ENCODE measurements at places on chromosomes 12 and 14.

DNA sequence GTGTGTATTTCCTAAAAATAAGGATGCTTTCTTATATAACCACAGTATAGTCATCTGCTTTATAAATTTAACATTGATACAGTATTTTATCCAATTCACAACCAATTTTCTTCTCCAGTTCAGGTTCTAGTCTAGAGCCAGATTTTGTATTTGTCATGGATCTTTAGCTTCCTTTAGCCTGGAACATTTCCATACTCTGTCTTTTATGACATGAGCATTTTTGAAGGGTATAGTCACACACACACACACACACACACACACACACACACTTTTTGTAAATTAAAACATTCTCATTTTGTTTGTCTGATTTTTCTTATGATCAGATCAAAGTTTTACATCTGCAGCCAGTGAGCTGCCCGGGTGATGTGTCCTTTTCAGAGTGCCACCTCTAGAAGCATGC lies 25.4 kb downstream of the CGRRF1 start:
- DNase-seq: no peak

DNA sequence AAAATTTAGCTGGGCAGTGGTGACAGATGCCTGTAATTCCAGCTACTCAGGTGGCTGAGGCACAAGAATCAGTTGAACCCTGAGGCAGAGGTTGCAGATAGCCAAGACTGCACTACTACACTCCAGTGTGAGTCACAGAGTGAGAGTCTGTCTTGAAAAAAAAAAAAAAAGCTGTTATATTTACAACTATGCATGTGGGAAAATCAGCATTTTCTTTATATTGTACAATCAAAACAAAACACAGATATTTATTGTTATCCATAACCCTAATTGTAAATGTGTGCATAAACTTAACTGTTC lies 12.5 kb downstream of the C1R start:
- DNase-seq: no peak

DNA sequence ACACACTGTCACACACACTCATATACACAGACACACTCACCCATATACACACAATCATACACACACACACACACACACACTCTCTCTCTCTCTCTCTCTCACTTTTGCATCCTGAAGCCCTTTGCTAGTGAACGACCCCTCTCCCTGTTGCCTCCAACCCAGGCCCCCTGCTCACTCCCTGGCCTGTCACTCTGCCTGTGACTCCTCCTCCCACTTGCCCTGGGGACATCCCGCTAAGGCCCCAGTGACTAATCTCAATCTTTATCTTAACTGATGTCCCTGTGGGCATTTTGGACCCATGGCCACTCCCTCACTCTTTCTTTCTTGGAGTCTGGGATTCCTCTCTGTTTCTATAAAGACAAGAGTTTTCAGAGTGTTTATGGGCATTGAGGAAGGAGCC lies 10.9 kb upstream of the DLK1 start:
- no peak for DNase-seq

DNA sequence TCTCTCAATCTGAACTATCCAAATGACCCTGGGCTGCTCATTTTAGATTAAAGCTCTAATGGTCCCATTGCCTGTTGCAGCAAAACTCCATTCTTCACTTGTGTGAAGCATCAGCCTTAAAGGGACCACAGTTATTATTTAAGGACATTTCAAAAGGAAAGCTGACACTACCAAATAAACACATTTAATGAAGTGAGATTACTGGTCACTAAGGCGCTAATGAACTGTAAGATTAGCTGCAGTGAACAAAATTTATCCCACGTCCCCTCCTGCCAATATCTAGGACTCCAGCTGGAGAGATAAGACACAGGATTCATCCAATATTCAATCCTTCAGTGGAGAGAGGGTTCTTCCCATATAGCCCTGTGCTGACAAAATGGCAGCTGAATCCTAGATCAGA lies 1029.2 kb upstream of the SEL1L start:
- no peak for DNase-seq

GRCh38 chr12:21849878-21850277 lies 75.4 kb upstream of the KCNJ8 start:
- DNase-seq: no peak

GRCh38 chr14:38124506-38124905 lies 83.2 kb upstream of the SSTR1 start:
- no peak for DNase-seq

DNA sequence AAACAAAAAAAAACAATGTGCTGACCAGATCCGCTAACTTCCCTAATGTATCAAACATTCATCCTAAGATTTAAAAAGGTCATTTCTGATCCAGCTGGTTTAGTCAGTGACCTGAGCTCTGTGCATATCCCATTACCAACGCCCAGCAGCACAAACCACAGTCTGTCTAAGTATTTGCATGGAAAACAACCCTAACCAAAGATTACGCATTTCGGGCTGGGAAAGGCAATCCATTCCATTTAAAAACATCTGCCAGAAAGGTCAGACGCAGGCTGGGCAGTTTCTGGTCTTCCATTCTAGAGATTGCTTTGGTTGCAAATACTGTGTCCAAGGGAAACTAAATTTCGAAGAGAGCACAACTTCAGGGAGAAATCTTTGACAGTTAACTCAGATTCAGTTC lies 234.9 kb downstream of the FLRT2 start:
- no peak for DNase-seq

- DNase-seq: no peak
Observed at GRCh38 chr14:76846331-76847047, 20.3 kb downstream of the LRRC74A start.

DNA sequence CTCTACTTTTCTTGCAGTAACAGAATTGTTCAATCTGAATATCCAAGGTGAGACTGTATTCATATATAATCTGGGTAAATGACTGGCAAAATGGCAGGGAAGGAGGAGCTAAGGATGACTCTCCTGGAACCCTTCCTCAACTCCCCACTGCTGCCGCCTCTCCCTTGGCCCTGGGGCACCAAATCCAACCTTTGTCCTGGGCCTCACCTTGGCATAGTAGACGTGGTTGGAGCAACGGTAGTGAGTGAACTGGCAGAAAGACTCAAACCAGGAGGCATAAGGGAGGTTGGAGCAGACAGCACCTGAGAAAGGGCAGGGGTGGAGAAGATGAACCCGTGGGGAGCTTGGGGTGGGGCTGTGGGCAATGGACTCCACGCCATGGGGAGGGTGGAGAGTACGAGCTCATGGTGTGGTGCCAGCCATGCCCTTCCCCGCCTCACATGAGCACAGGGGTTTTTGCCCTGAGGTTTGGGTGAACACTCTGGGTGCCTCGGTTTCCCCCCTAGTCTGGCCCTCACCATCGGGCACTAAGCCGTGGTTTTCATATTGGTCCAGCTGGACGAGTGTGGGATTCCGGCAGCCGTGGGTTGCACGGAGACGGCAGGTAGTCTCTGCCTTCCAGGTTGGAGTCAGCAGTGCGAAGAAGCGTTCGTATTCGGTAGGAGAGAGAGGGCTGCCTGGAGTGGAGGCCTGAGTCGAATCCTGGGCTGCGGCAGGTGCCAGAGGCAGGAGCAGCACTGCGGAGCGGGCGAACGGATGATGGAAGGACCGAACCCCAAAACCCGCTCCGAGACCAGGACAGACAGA lies 753 bp downstream of the ACRBP start:
- no peak for DNase-seq

GRCh38 chr12:19302100-19302640 lies 137.1 kb upstream of the AEBP2 start:
- DNase-seq: no peak
